ENCODE measurements at places on chromosomes 7 and 10.

DNA sequence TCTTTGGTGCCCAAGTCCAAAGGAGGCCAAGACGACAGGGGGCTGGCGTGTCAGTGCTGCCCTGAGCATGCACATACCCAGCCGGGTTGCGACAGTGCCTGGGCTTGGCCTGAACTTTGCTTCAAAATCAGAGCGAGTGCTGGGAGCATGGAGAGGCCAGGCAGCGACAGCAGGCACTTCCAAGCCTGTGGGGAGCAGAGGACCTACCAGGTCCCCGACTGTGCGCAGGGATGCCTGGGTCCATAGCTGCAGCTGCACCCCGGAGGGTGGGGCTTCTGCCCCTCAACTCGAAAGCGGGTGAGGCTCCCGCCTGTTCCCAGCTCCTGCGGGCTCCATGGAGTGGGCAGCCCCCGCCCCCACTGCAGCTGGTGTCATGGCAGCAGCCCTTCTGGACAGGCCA, 79.1 kb downstream of the HDAC9 start:
- DNase-seq = no peak

- no peak for DNase-seq
Measured at GRCh38 chr10:128480601-128481000, 354.4 kb upstream of the MKI67 start.

DNA sequence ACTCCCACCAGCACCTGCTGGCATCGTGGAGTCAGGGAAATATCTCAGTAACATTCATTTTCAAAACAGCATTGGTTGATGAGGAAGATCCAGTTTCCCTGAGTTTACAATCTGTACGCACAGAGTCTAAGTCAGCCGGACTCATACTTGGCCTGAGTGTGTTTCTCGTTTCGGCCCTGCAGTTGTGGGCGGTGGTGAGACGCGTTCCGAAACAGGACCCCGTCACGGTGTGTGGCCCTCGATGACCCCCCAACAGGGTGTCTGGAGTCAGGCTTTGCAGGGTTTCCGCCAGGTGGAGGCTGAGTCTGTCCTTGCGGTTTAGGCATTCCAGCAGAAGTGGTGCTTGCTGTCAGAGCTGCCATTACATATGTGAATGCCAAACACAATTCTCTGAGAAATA, 317.5 kb downstream of the DNAJB6 start:
- no peak for DNase-seq

DNA sequence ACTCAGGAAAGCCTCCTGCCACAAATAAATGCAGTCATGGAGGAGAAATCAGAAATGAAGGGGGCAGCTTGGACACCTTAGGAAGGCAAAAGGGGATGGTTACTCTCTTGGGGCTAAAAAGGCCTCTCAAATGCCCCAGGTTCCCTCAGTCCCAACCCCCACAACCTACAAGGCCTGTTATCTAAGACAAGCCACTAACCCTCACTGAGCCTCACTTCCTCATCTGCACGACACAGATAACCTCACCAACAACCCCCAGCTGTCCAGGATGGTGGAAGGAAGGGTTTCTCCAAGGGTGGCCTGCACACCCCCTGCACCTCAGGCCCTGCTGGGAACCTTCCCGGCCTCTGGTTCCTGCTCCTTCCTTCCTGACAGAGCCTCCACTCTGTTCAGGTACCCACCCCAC, 29.2 kb downstream of the SORBS1 start:
- no peak for DNase-seq

- peak; percentile 44 for DNase-seq
Measured at GRCh38 chr7:22662036-22662435, 65.0 kb upstream of the IL6 start.

DNA sequence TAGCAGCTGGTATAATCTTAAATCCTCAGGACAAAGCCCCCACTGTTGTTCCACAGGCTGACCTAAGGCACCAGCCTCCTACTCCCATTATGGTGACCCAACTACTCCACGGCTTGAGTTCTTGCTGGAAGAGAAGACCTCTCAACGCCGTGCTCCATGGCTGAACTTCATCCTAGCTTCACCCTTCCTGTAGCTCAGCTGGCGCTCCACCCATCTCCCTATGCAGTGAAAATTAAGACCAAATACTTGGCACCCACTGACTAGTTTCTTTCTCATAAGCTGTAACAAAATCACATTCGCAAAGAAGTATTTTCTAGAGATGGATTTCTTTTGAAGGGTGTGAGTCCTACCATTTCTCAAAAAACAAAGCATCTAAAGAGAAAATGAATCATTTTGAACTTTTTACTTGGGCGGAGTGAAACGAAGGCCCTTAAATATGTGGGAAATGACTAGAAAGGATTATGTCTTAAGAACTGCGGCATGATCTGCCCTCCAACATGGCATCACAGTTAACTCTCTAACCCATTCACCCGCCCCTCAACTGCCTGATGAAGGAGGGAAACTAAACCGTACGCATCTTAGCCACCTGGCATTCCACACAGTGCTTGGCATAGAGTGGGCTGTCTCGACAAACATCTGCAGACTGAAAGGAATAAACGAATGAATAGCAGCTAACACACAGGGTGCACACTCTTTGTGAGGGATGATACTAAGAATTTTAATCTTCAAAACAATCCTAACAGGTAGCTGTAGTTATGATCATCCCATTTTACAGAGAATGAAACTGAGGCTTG, 32.7 kb downstream of the GFRA1 start:
- no peak for DNase-seq

DNA sequence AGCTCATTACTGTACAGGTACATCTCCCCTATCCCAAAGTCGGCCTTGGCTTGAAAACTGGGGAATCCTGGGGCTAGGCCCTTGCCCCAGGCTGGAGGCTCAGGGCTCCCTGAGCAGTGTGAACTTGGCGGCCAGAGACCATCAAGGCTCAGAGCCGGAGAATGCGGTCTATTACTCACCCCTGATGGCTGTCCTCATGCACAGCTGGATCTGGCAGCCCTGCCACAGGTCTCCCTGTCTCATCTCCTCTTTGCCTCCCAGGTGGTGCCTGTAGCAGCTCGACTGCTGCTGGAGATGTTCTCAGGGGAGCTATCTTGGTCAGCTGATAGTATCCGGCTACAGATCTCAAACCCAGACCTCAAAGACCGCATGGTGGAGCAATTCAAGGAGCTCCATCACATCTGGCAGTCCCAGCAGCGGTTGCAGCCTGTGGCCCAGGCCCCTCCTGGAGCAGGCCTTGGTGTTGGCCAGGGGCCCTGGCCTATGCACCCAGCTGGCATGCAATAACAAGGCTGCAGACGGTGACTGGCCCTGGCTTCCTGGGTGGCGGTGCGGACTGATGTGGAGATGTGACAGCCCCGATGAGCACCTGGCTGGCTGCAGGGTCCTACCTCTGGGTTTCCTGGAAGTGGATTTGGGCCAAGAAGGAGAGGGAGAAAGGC, 10.7 kb downstream of the IRF5 start:
- no peak for DNase-seq

DNA sequence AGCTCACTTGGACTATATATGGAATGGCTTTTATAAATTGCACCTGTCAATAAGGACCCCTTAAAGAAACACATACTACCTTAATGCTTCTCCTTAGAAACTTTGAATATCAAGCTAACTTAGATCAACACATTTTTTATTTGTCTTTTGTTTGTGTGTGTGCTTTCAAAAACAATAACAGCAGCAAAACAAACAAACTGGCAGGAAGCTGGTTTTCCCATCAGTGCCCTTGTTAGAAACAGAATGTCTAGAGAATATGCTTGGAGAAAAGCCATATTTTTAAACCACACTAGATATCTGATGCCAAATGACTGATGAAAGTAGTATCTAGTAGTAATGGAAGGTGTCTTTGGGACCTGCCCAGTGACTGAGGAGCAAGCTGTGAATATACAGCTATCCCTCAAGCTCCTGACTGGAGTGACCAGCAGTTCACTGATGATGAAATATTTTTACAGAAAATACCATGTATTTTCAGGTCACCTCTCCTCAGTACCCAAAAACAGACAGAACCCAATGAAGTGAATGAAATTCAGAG, 1.0 kb downstream of the PDE1C start:
- no peak for DNase-seq

Measured in activated naive CD4-positive, alpha-beta T cell treated with anti-CD3 and anti-CD28 coated beads for 36 hours (primary cell).